ENCODE measurements at places on chromosomes 4 and X.

- DNase-seq, result no peak
These were observed 218.9 kb downstream of the OR13H1 start for GRCh38 chrX:131762802-131763234.

GRCh38 chr4:7654550-7655445 lies 220.1 kb upstream of the PSAPL1 start:
- no peak for DNase-seq

DNA sequence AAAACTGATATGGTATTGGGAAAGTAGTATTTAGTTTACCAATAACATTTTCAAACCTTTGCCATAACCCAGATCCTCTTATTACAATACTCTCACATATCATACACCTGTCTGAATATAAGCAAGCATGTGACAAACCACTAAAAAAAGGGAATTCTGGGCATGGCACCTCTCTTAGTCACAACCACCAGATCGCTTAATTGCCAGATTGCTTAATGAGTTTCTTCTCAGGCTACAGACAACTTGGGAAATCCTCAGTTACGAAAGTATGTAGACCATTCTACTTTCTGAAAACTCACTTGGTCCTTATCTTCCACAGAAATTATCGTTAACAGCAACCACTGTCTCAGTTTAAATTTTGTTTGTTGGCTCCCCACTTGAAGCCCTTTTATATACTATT lies 2.1 kb downstream of the NAF1 start:
- DNase-seq, result no peak

DNA sequence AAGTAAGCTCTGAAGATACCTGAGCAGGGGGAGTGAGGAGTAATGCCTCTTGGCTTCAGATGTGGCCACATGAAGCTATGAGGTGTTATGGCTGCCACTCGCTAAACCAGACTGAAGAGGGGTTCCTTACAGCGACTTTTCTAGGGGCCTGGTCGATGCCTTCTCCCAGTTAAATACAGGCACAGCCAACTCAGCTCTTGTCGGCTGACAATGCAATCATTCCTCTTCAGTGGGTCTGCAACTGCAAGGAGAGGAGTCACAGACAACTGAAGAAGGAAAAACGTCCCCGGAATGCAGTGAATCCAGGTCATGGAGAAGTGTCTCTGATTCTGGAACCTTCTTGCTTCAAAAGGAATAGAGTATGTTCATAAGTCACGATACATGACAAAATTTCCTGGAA lies 106.4 kb downstream of the RNF150 start:
- no peak for DNase-seq

DNA sequence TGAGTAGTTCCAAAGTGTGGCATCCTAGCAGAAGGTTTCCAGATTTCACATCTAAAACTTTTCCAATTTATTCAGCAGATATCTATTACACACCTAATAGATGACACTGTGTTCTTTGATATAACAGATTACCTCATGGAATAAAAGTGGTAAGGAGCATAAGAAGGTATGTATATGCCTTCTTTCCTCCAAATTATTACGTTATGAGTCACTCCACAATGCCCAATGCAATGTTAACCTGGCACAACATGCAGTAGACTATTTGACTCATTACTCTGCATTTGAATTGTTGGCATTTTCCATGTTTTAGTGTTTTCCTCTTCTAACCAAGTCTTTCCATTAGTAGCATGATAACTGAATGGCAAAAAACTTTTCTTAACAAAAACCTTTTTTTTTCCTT lies 383.6 kb downstream of the ADGRL3 start:
- no peak for DNase-seq

DNA sequence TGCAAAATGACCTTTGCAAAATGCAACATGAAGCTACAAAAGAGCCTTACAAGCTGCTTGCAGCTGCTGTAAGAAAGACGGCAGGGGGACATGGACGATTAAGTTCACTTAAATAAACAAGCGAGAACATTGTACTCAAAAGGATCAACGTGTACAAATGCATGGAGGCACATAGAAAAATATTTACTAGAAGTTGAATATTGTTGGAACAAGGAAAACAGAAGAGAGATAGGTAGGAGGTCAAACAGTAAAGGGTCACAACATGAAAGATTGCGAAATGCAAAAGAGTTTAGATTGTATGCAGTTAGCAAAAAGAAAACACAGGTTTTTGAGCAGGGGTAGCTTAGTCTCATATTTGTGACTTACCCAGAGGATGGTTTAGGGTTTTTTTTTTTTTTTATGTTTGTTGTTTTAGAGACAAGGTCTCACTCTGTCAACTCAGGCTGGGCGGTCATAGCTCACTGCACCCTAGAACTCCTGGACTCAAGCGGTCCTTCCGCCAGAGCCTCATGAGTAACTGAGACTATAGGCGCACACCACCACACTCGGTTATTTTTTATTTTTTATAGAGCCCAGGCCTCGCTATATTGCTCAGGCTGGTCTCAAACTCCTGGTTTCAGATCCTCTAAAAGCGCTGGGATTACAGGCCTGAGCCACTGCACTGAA lies 1.4 kb upstream of the PHF8 start:
- no peak for DNase-seq

DNA sequence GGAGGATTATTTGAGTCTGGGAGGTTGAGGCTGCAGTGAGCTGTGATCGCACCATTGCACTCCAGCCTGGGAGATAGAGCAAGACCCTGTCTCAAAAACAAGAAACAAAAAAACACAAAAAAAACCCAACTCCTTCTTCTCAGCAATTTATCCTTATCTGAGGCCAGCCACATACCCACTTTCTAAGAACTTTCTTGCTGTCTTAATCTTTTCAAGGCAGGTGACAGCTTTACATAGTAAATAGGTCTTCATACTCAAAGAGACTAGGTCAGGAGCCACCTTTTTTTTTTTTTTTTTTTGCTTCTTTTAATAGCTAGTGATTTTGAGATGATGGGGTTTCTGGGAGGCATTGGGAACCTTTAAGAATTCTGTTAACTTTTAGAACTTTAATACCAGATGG lies 26.1 kb upstream of the ZCCHC13 start:
- no peak for DNase-seq

GRCh38 chrX:21171181-21171580 lies 203.0 kb upstream of the CNKSR2 start:
- DNase-seq, result no peak

DNA sequence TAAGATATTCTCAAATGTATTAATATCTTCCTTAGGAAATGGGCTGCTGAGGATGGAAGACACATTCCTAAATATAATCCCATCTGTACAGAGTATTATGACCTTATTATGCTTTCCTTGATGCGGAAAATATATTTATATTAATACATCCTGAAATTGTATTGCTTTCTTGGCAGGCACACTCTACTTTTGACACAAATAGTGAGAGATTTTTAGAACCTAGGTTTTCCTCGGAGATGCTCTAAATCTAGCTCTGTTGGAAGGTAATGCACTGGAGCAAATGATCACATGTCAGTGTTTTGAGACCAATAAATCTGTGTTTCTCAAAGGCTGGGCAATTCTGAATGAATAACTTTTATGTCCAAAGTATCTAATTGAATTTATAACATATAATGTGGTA lies 94.3 kb upstream of the MAGEC2 start:
- no peak for DNase-seq

DNA sequence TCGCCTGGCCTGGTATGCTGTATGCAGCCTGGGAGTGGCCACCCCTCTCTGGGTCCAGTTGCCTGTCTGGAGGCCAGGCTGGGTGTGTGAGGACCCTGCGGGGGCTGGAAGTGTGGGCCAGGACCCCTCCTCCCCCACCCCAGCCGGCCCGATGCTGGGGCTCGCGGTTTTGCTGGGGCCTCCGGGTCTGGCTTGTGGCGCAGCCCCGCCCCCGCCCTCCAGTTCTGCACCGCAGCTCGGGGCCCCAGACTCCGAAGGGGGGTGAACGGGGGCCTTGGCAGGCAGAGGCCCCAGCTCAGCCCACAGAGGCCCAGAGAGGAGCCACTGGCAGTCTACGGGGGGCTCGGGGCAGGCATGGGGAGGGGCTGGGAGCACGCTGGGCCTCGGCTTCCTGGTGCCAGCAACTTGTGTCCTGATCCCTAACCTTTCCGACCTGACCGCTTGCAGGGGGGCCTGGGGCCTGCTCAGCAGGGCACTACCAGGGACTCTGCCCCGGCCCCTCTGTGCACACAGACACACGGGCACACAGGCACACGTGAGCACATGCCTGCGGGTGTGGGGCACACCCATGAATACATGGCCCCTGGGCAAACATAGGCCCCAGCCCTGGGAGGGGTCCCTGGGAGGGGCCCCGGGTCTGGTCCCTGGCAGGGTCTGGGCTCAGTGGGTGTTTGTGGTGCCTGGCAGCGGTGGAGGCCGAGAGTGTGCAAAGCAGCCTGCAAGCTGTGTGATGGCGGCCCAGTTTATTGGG lies 21.4 kb upstream of the FGFR3 start:
- DNase-seq, result no peak

DNA sequence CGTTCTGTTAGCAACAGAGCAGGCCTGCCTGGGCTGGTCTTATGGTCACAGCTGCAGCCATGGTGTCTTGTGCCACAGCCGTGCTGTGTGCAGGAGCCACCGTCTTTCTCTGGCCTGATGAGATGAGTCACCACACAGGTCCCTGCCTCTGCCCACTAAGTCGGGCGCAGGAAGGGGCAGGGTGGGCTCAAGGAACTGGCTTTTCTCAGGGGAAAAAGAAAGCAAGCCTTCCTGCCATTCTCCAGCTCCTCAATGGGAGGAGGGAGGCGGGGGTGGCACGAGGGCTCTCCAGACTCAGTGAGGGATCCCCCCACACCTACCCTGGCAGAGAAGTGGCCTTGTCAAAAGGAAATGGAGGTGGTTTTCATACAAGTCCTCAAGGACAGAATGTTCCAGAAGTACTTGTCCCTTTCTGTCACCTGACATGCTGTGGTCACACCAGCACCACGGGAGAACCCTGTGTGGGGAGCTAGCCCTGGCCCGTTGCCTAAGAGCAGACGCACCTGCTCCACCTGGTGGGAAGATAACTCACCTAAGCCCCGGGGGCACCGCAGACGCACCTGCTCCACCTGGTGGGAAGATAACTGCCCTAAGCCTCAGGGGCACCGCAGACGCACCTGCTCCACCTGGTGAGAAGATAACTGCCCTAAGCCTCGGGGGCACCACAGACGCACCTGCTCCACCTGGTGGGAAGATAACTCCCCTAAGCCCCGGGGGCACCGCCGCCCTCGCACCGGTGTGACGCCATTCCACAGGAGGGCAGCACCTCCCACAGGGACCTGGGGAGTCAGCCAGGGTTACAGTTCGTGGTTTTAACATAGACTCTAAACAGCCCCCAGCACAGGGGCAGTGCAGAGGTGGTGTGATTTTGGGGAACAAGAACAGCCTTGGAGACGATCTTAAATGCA lies 18.5 kb downstream of the UVSSA start:
- DNase-seq, result no peak

DNA sequence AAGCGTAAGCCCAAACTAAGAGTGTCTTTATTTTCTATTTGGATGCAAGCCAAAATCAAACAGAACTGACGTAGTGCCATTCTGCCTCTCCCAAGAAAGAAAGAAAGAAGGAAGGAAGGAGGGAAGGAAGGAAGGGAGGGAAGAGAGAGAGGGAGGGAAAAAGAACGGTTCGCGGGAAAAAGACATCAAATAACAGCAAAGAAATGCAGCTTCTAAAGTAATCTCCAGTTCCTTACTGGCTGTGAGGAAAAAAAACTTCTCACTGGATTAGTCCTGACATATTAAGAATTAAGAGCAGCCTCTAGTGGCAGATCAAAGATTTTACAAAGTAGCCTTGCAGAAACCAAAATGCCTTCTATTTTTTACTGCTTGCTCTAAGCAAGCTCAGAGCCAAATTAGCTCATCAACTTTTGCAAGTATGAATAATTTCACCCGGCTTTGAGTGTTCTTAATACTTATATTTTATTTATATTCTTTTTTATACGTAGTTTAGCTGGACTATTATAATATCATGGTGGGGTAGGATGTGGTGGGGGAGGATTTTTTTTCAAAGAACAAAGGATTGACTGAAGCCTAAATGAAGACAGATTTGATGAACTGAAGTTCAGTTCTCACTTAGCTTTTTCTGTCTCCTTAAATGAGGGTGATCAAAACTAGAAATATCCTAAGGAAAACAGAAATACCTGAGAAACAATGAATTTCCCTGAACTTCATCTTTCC lies 36.6 kb downstream of the PITX2 start:
- DNase-seq, result no peak

DNA sequence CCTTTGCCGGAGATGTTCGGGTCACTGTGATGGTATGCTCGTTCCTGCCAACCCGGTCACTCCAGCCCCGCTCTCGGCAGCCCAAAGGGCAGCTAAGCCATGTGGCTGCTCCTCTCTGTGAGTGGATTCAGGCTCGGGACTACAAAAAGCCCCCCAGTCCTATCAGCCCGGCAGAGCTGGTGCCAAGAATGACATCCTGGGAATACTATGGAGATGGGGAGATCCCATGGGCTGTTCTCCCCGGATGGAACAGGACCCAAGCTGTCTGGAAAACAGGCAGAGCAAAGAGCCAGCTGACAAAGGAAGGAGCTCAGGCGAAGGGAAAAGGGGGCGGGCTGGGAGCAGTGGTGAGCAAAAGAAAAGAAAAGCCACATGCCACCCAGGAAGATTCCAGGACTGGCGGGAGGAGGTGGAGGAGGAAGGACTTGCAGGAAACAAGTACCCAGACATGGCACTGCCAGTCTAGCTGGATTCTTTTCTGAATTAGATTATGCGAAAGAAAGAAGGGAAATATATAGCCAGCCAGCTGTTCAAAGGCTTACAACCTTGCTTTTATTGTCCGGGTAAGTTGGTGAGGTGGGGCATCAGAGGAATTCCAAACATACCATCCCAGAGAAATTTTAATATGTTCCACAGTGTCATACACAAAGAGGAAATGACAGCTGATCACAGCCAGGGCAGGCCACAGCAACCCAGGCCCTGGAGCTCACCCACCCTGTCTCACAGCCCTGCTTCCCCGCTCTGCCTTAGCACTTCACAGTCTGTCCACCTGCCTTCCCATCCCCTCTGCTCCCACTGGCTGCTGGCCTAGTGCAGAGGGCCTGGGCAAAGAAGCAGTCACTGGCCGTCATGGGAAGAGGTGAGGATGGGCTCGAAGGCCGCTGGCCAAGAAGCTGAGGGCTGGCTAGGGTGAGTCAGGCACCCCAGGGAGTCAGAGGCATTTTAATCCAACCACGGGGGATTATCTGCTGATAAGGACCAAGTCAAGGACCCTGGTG lies 3.4 kb downstream of the NDP start:
- no peak for DNase-seq

GRCh38 chr4:156248917-156249316 lies 295.3 kb upstream of the CTSO start:
- no peak for DNase-seq

DNA sequence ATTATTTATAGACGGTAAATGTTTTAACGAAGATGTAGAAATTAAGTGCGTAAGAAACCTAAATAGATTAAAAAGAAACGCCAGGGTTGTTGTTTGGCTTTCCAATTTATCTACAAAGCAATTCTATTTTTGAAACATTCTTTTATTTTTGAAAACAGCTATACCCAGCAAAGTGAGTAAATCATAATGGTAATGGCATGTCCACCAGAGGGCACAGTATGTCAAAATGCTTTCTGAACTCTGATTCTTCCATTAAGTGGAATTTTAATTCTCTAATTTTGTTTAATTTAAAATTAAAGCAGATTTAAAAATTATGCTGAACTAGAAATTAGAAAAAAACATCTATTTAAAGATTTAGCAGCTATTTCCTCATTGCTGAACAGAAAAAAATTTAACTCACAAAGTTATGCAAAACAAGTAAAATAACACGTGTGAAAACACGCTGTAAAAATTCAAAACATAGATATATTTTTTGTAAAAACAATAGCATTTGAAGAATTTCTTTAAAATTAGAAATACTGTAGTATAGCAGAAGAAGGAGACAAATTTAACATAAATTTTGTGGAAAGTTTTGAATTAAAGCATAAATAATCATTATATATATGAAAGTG lies 26.5 kb downstream of the RASSF6 start:
- no peak for DNase-seq
